Upper lobe of left lung (tissue), 6 donors: ENCODE measurements at places on chromosomes 16 and 17.

DNA sequence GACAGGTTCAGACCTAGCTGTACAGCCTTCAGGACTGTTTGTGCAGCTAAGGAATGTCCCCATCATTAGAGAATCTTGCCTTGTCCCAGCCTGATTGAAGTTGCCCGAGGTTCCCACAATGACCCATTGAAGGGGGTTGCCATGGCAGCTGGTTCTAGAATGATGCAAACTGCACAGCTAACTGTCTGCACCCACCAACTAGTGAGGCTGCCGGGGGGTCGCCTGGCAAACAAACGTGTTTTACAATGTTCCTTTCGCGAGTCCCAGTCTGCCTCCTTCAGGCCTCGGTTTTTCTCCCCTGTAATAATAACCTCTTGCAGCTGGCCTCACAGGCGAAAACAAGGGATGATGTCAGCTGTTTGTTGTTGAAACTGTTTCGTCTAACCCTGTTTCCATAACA lies 5.5 kb downstream of the C16orf96 start:
- no peak for DNase-seq

DNA sequence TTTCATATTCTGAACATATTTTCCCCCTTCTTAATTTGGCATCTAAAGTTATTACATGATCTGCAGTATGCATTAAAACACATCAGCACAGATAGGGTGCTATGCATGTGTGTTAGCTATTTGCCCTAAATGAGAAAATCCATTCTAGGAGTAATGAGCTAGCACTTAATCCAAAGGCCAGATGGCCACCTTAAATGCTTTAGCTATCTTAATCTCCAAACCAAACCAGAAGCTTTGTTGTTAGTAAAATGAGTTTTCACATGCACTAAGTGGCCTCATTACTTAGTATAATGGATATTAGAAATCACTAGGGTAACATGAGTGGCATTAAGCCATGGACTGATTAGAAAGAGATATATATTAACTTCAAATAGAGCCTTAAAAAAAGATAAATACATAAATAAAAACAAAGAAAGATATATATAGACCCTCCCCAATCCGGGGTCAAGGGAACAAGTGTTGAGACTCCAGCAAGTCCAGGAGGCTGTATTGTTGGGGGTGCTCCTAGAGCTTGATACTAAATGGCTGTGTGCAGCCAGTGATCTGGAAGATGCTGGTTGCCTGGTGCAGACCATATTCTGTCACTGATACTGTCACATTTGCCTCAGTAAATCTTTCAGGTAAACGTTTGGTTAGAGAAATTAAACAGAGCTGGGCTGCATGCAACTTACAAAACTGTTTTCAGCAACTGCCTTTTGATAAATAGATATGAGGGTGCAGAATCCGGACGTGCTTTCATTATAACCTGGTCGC lies 67.3 kb downstream of the MYH10 start:
- DNase-seq: no peak

DNA sequence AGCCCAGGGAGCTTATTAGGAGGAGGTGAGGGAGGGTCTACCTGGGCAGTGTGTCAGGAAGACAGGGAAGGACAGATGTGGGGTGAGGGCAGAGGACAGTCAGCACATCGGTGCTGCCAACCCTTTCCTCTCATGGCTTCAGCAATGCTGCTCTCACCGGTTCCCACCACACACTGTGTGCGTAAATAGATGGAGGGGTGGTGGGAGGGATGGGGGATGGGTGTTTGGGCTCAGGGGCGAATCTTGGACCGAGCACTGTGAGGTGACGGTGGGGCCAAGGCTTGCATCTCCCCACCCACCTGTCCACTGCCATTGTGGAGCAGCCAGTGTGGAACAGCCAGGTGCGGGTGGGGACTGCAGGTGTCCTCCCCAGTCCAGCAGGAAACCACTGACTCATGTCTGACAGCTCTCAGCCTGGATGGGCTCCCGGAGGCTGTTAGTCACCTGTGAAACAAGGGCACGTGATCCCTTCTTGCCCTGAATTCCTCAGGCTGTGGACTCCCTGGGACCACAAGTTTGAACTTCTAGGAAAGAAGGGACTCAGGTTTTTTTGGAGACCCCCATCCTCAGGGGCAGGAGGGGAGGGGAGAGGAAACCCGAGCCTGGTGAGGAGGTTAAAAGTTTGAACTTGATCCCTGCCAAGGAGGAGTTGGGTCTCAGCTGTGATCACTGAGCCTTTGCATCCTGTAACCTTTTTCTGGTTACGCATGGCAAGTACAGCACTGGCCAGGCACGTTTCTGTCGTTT lies 42.7 kb upstream of the SMPD3 start:
- DNase-seq: peak; percentile 83

DNA sequence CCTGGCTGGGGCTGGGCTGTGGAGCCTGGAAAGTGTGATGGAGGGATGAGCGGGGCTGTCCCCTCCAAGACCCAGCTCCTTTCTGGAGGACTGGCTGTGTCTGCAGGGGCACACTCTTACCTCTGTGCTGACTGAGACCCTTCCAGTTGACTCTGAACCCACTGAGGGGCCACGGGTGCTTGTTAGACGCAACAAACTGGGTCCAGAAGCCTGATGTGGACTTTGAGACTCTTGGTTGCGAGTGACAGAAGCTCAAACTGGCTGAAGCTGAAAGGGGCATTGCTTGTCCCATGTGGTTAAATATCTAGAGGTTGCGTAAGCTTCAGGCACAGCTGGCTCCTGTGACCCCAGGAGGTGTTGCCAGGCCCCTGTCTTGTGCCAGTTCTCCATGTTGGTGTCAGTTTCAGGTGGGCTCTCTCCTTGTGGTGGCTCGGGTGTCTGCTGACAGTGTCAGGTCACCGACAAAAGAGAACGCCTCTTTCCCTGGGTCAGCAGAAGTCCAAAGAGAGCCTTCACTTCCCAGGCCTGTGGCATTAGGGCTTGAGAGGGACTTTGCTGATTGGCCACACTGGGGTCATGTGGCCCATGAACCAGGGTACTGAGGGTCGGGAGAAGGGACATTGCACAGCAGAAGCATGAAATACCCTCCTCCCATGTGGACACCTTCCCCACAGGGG lies 16.7 kb downstream of the ADCY7 start:
- no peak for DNase-seq

DNA sequence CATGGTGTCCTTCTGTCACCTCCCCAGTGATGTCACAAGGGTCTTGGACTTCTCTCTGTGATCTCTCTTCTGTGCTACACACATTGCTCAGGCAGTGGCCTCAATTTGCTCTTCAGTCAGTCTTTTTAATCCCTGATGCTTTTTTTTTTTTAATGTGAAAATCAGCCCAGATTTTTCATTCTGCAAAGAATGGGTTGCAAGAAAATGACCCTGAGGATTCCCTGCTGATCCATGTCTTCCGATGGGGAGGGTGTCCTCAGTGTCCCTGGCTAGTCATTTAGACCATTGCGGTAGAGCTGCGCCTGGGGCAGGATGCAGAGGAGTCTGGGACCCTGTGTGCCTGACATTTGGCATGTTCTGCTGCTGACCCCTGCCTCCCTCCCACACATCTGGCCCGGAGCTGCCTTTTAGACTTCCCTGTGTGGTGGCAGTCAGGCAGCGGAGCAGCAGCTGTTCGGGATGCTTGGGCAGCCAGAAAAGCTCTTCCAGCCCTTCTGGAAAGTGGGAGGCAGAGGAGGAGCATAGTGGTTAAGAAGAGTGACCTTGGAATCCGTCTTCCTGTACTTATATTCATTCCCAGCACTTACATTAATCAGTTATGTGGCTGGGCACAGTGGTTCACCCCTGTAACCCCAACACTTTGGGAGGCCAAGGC lies 12.3 kb downstream of the GPT2 start:
- DNase-seq: no peak

DNA sequence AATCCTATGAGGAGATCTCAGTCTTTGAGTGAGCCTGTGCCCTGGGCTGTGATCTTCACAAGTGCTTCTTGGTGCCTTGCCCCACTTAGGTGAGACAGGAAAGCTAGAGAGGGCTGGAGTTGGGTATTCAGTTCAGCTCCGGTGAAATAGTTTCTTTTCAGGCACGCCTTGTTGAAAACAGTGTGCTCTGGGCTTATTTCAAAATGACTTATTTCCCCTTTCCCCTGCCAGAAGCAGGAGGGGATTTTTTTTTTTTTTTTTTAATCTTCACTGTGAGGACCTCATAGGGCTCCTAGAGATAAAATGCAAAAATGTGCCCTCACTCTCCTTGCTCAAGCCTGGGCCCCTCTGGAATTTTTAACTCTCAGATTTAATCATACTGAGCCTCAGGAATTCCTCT lies 27.2 kb downstream of the MOSMO start:
- no peak for DNase-seq

GRCh38 chr17:55760643-55761355 lies 9.9 kb downstream of the PCTP start:
- no peak for DNase-seq

GRCh38 chr16:89955001-89955685 lies 6.6 kb downstream of the DEF8 start:
- DNase-seq: no peak

DNA sequence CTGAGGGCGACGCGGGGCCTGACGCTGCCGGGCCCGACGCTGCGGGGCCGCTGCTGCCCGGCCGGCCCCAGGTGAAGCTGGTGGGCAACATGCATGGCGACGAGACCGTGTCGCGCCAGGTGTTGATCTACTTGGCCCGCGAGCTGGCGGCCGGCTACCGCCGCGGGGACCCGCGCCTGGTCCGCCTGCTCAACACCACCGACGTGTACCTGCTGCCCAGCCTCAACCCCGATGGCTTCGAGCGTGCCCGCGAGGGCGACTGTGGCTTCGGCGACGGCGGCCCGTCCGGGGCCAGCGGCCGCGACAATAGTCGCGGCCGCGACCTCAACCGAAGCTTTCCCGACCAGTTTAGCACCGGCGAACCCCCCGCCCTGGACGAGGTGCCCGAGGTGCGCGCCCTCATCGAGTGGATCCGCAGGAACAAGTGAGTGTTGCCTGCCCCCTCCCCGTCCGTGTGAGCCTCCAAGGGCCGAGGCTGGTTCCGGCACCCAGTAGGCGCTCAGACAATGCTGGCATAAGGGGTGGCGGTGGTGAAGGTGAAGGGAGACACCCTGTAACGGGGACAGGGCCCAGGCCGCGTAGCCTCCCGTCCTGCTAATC lies 676 bp downstream of the CPD start:
- peak; percentile 88 for DNase-seq

- DNase-seq: no peak
These were observed 113.2 kb downstream of the CDYL2 start for GRCh38 chr16:80691111-80691741.

DNA sequence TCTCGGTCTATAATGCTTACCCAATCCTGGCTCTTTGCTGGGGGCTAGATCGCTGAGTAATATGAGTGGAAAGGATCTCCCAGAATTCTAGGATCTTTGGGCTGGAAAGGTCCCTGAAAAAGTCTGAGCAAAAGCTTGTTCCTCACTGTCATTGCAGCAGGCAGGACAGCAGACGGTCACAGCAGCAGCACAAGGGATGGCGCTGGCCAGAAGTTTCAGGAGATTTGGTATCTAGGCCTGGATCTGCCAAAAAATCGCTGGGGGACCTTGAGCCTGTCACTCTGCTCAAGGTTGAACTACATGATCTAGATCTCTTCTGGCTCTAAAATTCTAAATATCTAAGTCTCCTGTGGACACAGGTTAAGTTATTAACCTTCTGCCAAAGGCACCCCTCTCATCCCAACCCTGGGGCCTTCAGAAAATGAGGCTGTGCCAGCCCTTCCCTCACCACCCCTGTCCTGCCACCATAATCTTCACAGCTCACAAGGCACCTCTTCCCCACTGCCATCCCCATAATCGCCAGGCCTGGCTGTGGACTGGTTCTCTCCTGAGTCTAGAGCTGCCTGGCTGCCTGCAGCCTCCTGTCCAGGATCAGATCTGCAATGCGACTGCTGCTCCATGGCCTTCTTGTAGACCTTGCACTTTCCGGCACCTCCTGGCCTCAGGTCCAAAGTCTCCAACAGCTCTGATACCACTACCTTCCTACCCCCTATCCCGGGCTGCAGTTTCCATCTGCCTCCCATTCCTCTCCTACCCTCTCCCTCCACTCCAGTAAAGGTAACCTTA lies 10.2 kb downstream of the MYO18A start:
- DNase-seq: no peak

DNA sequence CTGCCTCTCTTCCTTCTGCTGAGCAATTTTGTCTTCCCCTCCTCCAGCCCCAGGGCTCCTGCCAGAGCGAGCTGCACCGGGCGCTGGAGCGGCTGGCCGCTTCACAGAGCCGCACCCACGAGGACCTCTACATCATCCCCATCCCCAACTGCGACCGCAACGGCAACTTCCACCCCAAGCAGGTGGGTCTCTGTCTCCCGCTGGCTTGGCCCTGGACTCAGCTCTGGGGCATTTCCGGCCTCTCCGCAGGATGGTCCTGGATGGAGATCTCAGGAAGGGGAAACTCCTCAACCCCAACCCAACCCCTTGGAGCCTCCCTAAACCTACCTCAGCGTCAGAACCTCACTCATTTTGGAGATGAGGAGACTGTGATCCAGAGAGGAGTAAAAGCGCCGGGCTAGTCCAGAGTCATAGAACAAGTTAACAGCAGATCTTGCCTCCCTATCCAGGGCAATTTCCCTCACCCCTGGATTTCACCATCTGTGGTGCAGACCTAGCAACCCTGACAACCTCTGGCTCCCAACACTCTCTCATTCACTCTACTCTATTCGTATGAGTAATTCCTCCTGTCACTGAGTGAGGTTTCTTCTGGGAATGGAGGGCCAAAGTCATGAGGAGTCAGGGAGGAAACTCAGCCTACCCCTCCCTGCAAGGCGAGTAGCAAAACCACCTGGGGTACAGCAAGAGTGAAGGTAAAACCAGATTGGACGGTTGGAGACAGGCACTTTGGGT lies 10.8 kb downstream of the IGFBP4 start:
- DNase-seq: no peak

DNA sequence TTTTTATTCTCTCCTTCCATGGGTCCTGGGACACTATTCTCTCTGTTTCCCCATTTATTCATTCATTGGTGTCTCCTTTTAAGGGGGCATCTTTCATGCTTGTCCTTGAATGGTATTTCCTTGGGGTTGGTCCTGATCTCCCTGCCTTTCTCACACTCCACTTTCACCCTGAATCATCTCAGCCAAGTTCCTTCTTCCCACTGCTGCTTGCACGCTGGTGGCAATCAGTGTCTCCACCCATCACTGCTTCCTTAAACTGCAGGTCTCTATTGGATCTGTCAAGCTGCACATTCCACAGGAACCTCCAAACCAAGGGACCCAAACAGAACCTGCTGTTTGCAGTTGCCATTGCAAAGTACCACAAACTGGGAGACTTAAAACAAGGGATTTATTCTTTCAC lies 89.3 kb upstream of the SDK2 start:
- DNase-seq: no peak

DNA sequence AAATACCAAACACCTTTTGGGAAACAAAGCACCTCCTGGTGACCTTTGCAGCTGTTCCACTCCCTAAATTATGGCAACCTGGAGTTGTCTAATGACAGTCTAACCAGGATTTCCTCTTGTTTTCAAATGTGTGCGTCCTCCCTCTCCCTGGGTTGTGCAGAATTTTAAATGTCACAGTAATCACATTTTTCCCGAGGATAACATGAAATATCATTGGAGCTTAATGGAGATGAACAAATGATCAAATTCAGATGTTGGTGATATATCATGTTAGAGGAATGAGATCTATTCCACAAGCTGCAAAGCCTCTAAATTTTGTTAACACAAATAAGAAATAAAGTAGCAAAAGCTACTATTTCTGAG lies 86.9 kb upstream of the HLF start:
- no peak for DNase-seq
